Activated gamma-delta T cell (primary cell): ENCODE measurements at places on chromosomes 6 and 20.

GRCh38 chr6:132643547-132643946 is 15.4 kb downstream of the TAAR1 start:
- DNase-seq, result no peak

DNA sequence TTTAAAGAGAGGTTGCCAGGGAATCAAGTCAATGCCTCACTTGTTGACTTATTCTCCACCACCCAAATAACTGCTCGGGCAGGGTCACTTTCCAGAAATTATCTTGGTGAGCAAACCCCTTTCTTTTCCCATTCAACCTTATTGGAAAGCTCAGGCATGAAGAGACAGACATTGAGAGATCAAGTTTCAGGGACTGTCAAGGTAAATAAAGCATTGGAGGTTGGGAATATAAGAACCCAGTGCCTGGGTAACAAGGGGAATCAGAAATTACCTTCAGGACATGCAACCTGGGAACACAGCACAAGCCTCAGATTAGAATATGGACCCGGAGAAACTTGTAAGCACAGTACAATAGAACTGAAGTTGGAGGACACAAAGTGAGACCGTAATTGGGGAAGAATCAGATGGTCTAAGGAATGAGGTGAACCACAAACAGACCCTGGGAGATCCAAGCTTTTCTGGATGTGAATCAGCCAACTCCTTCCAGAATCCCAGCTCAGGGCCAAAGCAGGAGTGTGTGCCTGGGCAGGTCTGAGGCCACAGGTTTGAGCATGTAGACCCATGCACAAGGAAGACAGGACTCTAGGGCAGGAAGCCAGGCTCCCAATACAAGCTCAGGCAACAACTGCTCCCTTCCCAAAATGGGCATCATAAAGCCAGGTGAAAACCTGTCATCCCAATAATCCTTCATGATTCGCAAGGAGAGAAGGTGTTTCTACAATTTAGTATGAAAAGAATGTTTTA is 512.8 kb downstream of the MAFB start:
- no peak for DNase-seq

GRCh38 chr20:36234771-36235320 is 1.4 kb upstream of the AAR2 start:
- DNase-seq, result no peak

DNA sequence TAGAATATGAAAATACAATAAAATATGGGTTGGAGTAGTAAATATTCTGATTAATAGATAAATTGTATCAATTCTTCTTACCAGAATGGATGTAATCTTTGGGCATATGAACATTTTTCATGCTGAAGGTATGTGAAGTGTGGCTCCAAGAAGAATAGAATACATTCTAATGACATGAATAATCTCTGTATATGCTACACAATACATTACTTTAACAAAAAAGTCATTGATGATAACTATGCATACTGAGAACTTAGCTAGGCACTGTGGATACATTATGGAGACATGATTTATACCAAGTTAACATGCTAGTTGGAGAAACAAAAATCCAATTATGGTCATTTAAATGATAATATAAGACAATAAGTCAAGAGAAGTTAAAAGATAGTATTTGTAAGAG is 62.7 kb upstream of the HDAC2 start:
- DNase-seq, result no peak
